GOT3 (cell line): ENCODE measurements at places on chromosomes 7 and 10.

GRCh38 chr10:118692872-118693271 is 61.9 kb downstream of the CACUL1 start:
- no peak for DNase-seq

DNA sequence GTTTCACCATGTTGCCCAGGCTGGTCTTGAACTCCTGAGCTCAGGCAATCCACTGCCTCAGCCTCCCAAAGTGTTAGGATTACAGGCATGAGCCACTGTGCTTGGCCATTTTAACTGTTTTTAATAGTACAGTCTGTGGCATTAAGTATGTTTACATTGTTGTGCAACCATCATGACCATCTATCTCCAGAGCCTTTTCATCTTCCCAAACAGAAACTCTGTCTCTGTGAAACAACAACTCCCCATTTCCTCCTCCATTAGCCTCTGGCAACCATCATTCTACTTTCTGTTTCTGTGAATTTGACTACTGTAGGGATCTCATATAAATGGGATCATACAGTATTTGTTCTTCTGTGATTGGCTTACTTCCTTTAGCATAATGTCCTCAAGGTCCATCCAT is 48.3 kb upstream of the SEPHS1 start:
- no peak for DNase-seq

DNA sequence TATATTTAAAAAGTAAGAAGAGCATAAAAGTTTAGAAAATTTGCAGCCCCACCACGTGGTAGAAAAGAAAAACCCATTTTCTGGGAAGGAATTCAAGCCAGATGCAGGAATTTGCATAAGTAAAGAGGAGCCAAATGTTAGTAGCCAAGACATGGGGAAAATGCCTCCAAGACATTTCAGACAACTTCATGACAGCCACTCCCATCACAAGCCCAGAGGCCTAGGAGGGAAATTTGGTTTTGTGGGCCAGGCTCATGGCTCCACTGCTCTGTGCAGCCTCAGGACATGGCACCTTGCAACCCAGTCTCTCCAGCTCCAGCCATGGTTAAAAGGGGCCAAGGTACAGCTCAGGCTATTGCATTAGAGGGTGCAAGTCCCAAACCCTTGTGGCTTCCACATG is 411.9 kb downstream of the THSD7A start:
- DNase-seq: no peak

GRCh38 chr10:102721954-102722353 is 7.5 kb downstream of the SFXN2 start:
- DNase-seq: no peak

DNA sequence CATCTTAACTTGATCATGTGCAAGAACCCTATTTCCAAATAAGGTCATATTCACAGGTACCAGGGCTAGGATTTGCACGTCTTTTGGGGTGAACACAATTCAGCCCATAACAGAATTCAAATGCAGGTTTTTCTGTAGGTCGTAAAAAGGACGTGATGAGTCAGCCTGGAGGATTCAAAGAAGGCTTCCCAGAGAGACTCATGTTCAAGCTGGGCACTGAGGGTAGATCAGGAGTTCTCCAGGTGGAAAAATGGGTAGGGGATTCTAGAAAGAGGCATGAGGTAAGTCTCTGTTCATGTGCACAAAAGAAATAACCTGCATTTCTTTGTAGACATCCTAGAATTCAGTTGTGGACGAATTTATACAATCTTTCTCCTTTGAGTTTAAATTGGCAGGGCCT is 160.4 kb downstream of the RPS24 start:
- no peak for DNase-seq

DNA sequence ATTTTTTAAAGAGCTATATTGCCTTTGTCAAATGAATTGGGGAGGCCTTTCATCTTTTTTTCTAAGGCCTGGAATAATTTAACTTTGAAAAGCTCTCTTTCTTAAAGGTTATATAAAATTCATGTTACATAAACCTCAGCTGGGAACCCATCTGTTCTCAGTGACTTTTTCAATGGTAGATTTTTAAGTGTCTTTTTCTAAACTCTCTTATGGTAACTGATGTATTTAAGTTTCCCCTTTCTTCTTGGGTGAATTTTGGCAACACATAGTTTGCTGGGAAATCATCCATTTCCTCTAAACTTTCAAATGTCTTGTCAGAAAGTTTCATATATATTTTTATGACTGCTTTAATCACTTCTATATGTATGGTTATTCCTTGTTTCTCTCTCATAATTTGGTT is 362.2 kb upstream of the KLF6 start:
- no peak for DNase-seq
